ENCODE measurements at places on chromosomes 12 and 14.

DNA sequence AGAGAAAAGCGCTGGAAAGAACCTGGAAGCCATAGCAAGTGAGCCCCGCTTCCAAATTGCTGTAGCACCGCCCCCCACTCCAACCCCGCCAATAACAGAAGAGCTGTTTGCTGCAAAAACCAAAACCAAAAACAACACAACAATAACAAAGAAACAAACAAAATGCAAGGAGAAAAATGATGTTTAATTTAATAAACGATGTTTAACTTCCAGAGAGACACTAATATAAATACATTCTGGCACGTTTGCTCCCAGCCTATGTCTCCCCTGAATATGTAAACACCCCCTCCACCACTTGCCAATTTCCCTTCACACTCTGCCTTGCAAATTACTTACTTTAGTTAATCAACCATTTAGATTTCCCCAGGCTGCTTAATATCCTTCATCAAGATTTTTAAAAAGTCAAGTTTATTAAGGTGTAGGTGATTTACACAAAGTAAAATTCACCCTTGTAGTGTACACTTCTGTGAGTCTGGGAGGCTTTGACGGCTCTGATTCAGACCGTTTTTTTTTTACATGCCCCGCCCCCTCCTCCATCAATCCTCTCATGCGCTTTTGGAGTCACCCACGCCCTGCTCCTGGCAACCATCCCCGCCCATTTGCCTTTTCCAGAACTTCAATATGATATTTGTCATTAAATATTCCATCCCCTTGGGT is 482 bp upstream of the IFI27L2 start:
- DNase-seq, result no peak

DNA sequence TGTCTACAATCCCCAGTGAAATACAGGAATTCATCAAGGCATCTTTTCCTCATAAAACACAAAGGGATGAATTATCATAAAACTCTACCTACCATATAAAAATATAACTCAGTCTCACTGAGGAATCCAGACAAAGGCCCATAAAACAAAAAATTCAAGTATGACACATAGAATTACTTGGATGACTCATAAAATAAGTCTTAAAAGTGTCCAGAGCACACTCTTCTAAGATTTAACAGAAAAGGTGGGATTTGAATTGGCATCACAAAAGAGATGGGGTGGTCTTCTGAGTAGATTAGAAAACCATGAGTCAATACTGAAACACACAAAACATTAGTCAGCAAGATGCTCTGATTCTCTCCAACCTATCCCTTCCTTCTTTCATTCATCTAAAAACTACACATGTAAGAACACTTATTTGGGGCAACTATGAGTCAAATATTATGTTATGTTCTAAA is 202.7 kb upstream of the GARIN6 start:
- DNase-seq, result no peak

- no peak for DNase-seq
These were observed 474.6 kb downstream of the ETNK1 start for GRCh38 chr12:23099604-23100003.

GRCh38 chr14:88500611-88501010 is 54.2 kb downstream of the PTPN21 start:
- no peak for DNase-seq

- DNase-seq, result no peak
These were observed 132.0 kb downstream of the KICS2 start for GRCh38 chr12:64090047-64090446.

- no peak for DNase-seq
These were observed 4.2 kb downstream of the SH2B3 start for GRCh38 chr12:111409780-111410430.

- DNase-seq, result no peak
These were observed 7.5 kb downstream of the REC8 start for GRCh38 chr14:24179294-24179960.

- DNase-seq, result no peak
These were observed 48.9 kb downstream of the TRAF3 start for GRCh38 chr14:102826161-102826560.

GRCh38 chr12:6192604-6193380 is 7.4 kb upstream of the CD9 start:
- no peak for DNase-seq

Measured in stimulated activated CD8-positive, alpha-beta memory T cell treated with anti-CD3 and anti-CD28 coated beads, Interleukin-2, amount 100 ng/mL, for 1 hour (primary cell).